ENCODE measurements at places on chromosomes 2 and 18.

DNA sequence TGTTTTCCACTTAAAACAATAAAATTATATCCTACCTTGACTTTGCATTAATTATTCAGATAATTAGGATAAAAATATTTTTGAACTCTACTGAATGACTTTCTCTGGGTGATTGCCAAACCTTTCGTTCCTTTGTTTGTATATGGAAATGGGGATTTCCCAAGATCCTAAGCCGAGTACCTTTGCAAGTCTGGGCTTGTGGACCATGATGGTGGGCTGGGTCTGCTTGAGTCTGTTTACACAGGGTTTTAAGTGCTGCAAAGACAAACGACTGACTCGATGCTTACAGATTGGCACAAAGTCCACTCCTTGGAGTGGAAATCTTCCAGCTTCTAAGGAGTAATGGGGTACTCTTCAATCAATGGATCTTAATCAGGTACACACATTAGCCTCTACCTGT is 659.5 kb downstream of the TSN start:
- H3K4me3 ChIP-seq, result no peak overlapping the region
- no peaks in the 10 kb centered on the region for H3K27me3 ChIP-seq
- DNase-seq, result no peak
- no peak overlapping the region for H3K27ac ChIP-seq
- H3K36me3 ChIP-seq, result no peaks in the 10 kb centered on the region

DNA sequence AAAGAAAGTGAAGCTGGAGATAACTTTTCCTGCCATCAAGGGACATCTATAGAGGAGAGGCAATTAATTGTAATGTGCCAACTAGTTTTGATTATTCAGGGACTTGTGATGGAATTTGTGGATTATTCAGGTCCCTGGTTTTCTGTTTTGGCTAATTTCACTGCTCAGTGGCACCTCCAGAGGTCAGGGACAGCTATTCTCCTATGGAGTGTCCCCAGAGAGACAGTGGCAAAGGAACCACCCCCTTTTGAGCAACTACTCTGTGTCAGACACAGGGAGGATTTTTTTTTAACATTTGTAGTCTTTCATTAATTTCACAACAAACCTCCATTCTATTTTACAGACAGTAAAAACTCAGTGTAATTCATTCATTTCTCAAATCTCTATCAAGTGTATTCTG is 206.0 kb upstream of the SPRED2 start:
- no peaks in the 10 kb centered on the region for H3K36me3 ChIP-seq
- H3K27ac ChIP-seq, result no peak overlapping the region
- H3K4me1 ChIP-seq, result peaks cover 7% of the 10 kb centered on the region
- DNase-seq, result no peak
- peaks cover 25% of the 10 kb centered on the region for H3K27me3 ChIP-seq

DNA sequence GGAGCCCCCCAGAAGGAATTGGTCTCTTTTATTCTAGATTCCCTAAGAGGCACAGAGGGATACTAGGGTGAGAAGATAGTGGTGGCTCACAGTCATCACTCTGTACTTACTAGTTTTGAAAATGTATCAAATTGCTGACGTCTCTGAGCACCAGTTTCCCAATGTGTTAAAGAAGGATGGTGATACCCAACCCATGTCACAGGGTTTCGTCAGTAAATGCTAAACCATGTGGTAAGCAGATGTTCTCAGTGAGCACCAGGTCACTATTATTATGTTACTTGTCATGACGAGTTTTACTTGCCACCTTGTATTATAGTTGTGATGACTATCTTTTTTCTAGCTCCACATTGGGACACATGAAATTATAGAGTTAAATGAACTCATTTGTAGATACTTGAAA is 54.7 kb downstream of the NEDD4L start:
- peaks cover 5% of the 10 kb centered on the region for H3K27me3 ChIP-seq
- no peak overlapping the region for H3K4me3 ChIP-seq
- H3K4me1 ChIP-seq, result no peaks in the 10 kb centered on the region
- H3K27ac ChIP-seq, result no peak overlapping the region
- DNase-seq, result no peak
- H3K36me3 ChIP-seq, result no peaks in the 10 kb centered on the region

GRCh38 chr2:153786016-153786415 is 85.7 kb upstream of the GALNT13 start:
- no peaks in the 10 kb centered on the region for H3K4me1 ChIP-seq
- H3K4me3 ChIP-seq, result no peak overlapping the region
- no peaks in the 10 kb centered on the region for H3K36me3 ChIP-seq
- H3K27me3 ChIP-seq, result no peaks in the 10 kb centered on the region
